ENCODE measurements at places on chromosomes 1 and 21.

- DNase-seq, result no peak
These were observed 21.9 kb upstream of the FCGR2A start for GRCh38 chr1:161483361-161483760.

DNA sequence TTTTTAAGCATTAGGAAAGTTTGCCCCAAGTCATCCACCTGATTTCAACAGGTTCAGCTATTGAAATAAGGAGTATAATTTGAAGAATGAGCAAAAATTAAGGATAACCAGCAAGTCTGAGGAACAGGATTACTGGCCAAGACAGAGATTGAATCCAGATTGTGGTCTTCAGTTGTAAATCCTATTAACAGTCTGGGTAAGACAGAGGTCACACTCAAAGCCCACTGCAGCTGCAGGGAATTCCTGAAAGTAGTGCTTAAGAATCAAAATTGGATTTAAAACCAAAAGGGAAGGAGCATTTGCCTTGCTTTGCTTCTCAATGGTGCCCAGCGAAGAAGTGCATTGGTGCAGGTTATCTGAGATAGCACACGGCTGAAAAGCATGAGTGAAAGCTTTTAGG is 6.4 kb upstream of the LORICRIN start:
- DNase-seq, result no peak

- DNase-seq, result no peak
These were observed 70.6 kb downstream of the OBSCN start for GRCh38 chr1:228278432-228278941.

- no peak for DNase-seq
These were observed 690.5 kb upstream of the NR5A2 start for GRCh38 chr1:199336745-199337640.

DNA sequence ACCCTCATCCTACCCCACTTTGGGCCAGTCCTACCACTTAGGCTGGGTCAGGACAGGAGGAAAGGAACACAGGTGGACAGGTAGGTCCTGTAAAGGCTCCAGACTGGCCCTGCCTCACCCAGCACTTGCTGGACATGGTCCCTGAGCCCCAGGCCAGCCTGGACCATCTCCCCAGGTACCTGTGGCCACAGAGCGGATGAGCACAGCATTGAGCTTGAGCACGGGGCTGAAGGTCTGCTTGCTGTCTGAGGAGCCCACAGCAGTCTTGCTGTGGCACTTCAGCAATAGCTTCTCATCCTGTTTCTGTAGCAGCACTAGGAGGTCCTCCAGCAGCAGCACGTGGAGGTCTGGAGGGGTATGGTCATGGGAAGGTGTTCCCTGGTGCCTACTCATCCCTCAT is 23.3 kb downstream of the LRRC71 start:
- DNase-seq, result no peak

DNA sequence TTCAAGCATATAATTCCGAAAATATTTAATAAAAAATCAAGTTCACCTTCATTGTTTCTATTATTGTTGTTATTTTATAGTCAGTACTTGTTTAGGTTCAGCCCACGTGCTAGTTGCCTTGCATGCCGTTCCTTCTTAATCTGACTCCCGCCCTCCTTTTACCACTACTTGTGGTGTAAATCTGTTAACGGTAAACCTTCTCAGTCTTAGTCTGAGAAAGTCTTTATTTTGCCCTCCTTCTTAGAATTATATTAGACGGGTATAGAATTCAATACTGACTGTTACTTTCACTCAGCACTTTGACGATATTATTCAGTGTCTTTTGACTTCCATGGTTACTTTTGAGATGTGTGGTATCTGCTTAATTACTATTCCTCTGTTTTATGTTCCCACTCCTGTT is 104.8 kb downstream of the RGL1 start:
- DNase-seq, result no peak

DNA sequence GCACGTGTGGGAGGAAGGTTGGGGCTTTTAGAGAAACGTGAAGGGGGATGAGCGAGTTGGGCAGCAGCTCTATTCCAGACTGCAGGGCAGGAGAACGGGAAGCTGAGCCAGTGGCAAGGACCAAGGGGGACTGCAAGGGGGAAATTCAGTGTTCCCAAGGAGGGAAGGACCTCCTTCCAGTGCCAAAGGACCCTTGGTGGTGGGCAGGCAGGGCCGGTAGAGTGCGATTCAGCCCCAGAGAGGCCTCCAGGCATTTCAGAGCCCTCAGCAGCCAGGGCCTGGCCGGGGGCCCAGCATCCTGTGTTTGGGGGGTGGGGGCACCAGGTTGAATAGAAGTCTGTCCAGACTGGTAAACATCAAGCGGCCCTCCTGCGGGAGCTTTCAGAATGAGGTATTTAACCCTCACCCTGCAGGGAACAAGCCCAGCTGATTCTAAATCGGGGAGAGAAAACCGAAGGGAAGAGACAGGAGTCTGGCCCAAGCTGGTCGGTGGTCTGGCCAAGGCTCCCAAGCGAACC is 2.3 kb downstream of the COL9A2 start:
- no peak for DNase-seq

DNA sequence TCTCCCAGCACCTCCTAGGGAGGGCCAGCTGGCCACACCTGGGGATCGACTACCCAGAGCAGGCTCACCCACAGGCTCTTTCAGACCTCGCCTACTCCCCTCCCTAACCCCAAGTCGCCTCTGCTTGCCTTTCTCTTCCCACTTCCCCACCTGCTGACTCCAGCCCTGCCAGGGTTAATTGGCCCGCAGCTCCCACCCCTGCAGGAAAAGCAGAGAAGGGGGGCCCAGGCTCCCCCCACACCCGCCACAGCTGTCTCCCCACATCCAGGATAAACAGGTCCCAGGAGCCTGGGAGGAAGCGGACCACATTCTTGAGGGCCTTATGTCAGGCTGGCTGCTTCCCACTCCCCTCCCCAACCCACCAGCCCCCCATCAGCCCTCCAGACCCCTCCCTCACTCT is 45.0 kb downstream of the TAS1R2 start:
- DNase-seq, result no peak

- no peak for DNase-seq
These were observed 19.4 kb downstream of the RSPH1 start for GRCh38 chr21:42476388-42477331.

GRCh38 chr1:93701629-93702028 is 20.0 kb upstream of the BCAR3 start:
- no peak for DNase-seq

DNA sequence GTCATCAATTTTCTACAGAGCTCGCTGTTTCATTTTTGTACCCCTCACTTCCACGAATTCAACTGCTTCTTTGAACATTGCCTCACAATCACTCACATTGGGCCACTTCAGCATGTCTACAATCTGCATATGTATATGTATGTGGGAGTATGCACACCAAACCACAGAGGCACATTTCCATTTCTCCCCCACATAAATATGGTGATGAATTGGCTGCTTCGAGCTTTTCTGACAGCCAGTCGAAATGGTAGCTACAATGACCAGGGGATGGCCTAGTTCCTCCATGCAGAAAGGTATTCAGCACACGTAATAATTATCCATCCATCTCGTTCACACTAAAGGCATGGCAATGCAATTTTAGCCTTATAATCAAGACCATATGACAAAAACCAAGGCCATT is 229.6 kb upstream of the ESRRG start:
- DNase-seq, result no peak

GRCh38 chr1:229495782-229496181 is 12.4 kb downstream of the NUP133 start:
- DNase-seq, result no peak

DNA sequence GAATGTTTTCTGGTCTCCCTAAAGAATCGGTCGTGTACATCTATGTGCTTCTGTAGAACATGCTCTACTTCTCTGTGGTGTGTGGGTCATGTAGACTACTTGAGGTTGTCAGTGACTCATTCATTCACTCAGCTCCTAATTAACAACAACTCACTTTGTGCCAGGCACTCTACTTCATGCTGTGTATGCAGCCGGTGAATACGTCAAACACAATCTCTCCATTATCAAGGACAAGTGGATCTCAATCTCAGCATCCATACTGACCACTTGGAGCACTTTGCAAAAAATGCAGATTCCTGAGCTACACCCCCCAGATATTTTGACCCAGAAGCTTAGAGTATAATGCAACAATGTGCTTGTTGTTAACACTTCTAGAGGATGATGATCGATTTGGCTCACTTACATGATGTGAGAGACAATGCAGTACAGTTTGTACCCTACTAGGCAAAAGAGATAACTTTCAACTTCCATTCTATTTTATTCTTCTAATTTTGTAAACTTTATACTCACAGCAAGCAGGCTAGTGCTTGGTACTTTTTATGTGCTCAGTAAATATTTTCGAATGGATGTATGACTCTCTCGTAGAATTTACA is 508.6 kb upstream of the ADAMTS5 start:
- DNase-seq, result no peak

DNA sequence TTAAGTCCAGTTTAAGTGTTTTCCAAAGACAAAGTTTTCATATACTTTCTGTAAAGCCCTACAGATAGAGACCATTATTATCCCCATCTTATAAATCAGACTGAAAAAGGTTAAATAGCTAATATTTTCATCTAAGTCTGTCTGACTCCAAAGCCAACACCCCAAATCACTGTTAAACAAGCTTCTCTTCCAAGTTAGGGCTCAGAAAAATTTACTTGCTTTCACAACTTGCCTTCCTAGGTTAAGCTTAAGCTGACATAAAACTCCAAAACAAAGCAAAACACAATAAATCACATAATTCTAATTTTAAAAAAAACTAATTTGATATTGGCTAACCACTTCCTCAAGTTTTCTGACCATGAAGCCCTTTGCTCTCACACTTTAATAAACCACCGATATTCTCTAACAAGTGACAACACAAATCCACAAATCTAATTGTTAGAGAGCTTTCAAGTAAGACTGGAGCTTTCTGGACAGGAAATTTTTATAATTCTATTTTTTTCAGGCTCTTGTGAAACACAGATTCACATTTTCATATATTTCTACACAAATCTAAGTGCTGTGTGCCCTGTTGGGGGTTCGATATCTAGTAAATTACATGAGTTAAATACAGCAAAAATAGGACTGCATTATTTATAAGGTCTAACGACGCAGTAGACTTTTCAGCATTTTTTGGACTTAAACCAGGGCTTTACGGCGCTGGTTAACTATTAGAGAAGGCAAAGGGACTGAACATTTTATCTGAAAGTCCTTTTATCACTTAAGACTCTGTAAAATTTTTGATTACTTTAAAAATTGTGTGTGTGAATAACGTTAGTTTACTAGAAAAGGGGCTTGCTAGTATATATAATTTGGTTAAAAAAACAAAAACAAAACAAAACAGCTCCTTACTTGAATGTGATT is 2.1 kb downstream of the GNG12 start:
- no peak for DNase-seq

DNA sequence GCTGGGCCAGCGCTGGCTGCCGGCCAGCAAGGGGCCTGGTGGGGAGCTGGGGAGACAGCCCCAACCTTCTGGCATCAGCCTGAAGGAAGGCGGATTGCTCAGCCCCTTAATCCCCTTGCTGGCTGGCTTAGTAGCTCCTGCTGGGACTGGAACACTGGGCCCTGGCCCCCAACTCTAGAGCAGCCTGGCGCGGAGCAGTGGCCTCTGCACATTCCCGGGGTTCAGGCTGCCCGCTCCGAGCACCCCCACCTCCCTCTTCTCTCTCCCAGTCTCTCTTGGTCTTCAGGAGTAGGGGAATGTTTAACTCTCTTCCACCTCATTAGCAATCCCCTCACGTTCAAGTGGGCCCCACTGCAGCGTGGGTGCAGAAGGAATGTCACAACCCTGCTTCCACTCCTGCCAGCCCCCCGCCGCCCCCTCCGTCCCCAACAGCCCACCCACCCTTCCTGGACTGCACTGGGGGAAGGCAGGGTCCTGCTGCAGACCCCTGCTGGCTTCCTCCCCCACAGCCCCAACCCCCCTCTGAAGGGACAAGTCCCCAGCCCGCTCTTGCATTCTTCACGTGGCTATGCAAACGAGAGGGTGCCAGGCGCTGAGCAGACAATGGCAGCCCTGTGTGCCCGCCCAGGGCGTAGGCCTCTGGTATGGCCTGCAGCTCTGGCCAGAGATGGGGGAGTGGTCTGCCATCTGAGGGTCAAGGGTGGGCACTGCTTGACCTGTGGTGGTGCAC is 980 bp upstream of the CLDN19 start:
- no peak for DNase-seq

GRCh38 chr1:228377664-228378089 is 29.0 kb downstream of the TRIM11 start:
- no peak for DNase-seq

GRCh38 chr1:160361199-160361598 is 5.7 kb upstream of the NHLH1 start:
- no peak for DNase-seq

- DNase-seq, result no peak
These were observed 101.4 kb upstream of the OLFM3 start for GRCh38 chr1:102098081-102098480.

- no peak for DNase-seq
These were observed 29.4 kb upstream of the MX1 start for GRCh38 chr21:41396558-41397075.

- no peak for DNase-seq
These were observed 439.1 kb downstream of the PLA2G4A start for GRCh38 chr1:187267827-187268226.

GRCh38 chr21:42097274-42097673 is 26.2 kb downstream of the UMODL1 start:
- no peak for DNase-seq

DNA sequence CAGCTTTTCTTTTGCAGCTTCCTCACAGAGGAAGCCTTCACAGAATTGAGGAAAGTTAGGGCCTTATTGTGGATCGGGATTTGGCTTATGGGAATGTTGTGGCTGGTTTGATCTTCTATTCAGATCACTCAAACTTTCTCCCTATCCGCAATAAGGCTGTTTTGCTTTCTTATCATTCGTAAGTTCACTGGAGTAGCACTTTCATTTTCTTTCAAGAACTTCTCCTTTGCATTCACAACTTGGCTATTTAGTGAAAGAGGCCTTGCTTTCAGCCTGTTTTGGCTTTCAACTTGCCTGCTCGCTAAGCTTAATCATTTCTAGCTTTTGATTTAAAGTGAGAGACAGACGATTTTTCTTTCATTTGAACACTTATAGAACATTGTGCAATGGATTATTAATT is 181.9 kb upstream of the B3GALT2 start:
- no peak for DNase-seq

DNA sequence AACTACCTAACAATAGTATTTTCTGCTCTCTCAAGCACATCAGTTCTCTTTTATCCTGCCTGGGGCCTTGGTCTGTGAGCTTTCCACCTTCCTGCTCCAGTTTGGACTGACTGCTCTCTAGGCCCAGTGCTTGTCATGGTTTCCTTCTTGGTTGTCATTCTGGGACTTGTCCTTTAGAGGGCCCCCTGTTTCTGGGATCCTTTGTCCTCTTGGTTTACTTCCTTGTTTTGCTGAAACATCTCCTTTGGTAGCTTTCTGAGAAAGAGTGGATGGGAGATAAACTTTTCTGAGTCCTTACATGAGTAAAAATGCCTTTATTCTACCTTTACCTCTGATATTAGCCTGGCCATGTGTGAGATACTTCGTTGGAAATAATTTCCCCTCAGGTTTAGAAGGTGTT is 4.7 kb downstream of the SLC1A7 start:
- DNase-seq, result no peak

- no peak for DNase-seq
These were observed 95.3 kb upstream of the DPH5 start for GRCh38 chr1:101120868-101121267.

- DNase-seq, result no peak
These were observed 2.5 kb downstream of the OLFML2B start for GRCh38 chr1:162021124-162021523.
